Hepatic stellate cell (primary cell): ENCODE measurements at places on chromosomes 3 and 15.

GRCh38 chr15:34620142-34620541, 36.7 kb upstream of the GOLGA8B start:
- DNase-seq = no peak

DNA sequence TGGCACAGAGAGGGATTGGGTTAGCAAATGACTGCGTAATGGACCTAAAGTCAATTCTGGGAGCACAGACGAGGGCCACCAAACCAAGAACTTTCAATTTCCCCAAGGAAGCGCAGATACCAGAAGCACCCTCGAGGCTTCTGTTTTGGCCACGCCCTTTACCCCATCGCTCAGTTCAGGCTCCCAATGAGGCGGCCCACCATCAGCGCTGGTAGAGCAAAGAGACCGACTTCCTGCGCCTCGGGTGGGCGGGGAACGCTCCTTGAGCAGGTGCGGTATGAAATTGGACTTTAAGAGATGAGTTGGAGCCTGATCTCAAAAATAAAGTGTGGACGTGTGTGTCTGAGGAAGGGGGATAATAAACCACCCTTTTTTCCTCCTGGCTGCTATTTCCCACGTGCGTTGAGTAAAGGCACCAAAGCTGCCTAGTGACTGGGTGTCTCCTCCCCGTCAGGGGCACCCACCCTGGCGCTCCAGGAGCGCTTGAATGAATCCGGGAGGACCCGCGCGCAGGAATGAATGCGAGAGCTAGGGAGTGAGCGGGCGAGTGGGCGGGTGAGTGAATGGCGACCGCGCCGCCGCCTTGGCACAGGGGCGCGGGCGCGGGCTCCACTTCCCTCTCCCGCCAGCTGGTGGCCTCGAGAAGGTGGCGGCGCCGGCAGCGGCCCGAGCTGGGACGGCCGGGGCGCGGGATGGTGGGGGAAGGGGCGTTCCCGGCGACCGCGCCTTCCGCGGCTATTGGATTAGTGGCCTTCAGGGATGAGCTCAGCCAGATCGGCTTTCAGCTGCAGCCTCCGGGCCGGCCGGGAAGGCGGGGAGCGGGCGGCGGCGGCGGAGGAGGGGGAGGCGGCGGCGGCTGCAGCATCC, at the start of gene SPSB4:
Gene SPSB4, plus strand, starts transcription at position 772 of the 867 bp plus-strand sequence. CDS start 14,758 bp downstream, outside the sequence.
- DNase-seq = peak; percentile 44

DNA sequence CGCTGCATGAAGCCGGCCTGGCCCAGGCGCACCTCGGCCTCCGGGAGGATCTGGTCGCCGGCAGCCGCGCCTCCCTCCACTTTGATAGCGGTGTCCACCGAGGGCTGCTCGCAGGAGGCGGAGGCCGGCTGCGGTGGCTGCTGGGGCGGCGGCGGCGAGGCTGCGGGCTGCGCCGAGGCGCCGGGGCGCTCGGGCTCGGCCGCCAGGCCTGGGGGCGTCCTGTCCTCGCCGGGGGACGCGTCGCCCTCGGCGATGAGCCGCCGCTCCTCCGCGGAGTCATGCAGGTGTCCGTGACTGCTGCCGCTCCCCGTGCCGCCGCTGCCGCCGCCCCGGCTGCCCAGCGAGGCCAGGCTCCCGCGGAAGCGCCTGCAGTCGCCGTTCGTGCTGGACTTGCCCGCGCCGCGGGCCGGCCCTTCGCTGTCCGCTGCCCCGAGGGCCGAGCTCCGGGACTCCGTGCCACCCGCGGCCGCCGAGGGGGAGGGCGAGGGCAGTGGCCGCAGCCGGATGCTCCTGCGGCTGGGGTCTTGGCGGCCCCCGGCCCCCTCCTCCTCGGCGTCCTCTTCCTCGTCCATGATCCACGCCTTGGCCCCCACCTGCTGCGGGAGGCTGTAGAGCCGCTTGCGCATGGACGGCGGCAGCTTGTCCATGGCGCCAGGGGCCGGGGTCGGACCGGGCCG, 996 bp downstream of the HCN4 start:
- no peak for DNase-seq

- no peak for DNase-seq
Observed at GRCh38 chr3:159866201-159866746, 122.4 kb upstream of the IL12A start.

DNA sequence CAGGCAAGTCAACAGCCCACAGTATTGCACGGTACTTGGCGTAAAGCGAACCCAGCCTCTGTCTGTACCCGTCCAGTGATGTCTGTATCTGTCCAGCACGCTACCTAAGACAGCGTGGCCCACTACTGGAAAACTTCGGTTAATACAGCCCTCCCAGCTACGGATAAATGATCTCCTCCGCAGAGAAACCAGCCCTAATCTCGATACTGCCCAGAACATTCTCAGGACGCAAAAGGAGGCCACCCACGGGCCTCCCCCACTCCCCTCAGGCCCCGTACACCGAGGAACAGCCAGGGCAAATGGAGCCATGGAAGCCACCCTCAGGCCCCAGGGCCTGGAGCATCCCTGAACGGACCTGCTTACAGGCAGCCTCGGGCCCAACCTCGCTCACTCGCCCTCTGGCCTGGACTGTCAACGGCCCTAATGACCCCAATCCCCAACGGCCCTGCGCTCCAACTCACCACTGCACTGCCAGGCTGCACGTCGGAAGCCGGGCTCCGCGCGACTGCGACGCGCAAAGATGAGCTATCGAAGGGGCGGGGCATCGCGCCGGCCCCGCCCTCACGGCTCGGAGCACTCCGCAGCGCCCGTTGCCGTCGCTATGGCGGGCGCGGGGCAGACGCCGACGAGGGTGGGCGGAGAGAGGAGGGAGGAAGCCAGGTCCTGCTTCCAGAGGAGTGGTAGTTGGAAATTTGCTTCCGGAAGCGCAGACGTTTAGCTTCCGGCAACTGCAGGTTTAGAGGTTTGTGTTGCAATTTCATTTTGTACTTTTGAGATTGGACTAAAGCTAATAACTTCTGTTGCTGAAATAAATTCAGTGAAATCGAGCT, at the start of gene SKIC8:
Gene SKIC8, minus strand, starts transcription at position 509 of the 830 bp plus-strand sequence. CDS start 3,923 bp downstream, outside the sequence.
- peak; percentile 88 for DNase-seq

DNA sequence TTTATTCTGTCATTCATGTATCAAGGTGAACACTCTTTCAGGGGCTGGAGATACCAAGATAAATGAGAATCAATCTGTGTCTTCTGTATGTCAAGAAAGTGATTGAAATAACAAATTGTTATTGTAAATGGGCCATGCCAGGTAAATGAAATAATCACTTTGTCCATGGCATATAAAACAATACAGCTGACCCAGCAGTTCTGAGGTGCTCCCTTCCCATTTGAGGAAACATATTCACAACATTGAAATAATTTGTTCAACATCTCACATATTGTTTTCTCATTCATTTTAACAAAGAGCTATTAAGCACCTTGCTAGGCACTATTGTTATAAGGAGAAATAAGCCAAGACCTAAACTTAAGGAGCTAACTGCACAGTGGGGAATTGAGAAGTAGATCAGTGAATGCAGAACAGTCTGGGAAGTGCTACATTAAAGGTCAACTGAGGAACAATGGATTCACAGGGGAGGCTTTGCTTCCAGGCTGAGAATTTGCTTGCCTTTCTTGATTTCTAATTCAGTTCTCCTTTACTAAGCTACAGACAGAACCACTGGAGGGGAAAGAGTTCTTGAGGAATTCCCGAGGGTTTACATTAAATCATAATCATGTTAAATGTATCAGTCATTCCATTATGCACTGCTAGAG, 806.3 kb upstream of the ARPP21 start:
- DNase-seq = no peak

GRCh38 chr15:63466378-63467192, 37.8 kb upstream of the USP3 start:
- DNase-seq = peak; percentile 71

- no peak for DNase-seq
Observed at GRCh38 chr3:79367803-79368202, 400.0 kb downstream of the ROBO1 start.

DNA sequence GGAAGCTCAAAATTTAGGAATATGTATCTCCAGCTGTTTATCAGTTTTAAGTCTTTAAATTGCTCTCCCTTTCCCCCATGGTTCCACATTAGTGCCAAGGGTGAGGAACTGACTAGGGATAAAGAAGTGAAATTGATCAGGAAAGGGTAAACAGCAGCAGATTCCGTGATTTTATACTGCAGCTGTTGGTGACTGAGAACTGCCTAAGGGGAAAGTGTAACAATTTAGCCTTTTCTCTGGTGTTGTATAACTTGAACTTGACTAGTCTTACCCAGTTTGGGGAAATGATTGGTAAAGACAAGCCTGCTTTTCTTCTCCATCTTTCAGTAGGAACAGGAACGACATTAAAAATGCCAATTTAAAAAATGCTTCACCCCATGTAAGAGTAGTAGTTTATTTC, 5.0 kb downstream of the SPRED1 start:
- DNase-seq = no peak

DNA sequence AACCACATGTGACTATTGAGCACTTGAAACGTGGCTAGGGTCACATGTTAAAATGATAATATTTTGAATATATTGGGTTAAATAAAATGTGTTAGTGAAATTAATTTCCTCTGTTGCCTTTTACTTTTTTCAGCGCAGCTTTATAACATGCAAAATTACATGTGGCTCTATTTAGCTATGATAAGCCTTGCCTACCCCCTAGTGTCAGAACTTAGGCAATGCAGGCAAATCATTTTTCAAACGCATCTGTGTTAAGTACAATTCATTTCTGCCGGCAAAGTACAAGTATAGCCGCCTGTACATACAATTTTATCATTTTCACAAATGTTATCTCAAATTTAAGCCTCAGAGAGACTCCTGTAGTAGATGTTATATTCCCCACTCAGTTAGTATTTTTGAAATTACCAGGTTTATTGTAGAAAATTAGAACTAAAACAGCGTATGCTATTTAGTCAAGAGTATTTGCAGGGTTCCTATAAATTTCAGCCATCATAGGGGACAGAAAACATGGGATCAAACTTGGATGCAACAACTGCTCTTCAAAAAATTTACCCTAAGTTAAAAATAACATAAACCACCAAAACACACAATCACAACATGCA, 56.1 kb downstream of the TAFA4 start:
- peak; percentile 10 for DNase-seq

DNA sequence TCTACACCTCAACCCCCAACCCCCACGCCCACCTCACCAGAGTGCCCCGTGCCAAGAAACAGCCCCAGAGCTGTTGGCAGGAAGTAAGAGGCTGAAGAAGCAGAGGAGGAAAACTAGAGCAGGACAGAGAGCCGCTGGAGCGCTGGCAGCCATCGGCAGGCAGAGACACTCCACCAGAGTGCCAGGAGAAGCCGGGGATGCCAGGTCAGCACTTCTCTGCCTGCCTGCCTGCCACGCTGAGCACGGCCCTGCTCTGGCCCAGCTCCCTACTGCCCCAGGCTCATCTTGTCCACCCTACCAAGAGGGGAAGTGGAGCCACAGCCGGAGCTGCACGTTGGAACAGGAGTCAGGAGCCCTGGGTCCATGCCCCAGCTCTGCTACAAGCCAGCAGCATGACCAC, 29.7 kb downstream of the CACNA2D2 start:
- DNase-seq = no peak

GRCh38 chr3:51720292-51721061, 13.6 kb downstream of the GRM2 start:
- no peak for DNase-seq

DNA sequence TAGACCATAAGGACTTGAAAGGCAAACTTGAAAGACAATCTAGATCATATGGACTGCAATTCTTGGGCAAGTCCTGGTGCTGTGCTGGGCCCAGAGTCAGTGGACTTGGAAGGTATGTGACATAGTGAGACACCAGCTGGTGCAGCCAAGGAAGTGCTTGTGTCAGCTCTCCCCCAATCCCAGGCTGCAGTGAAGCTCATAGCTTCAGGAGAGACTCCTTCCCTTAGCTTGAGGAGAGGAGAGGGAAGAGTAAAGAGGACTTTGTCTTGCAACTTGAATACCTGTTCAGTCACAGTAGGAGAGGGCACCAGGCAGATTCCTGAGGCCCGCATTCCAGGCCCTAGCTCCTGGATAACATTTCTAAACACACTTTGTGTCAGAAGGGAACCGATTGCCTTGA, 127.4 kb upstream of the ZPLD1 start:
- DNase-seq = no peak

GRCh38 chr3:3340965-3341895, 161.7 kb upstream of the CRBN start:
- DNase-seq = no peak

GRCh38 chr15:49751191-49751590, 130.3 kb downstream of the DTWD1 start:
- no peak for DNase-seq

DNA sequence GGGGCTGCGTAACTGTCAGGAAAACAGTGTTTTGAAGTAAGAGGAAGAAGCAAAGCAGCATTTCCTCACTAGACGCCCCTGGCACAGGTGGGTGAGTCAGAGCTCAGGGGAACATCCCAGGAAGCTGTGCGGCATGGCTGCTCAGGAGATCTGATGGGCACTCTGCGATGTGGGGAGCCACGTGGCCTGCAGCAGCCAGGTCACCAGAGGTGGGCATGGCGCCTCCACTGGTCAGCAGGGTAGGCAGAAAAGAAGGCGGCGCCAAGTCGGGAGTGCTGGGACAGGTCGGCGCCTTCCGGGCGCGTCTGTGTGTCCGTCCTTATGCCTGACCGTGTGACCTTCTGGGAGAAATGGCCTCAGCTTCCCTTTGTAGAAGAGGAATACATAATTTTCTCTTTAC, 249.9 kb upstream of the ST8SIA2 start:
- DNase-seq = no peak

GRCh38 chr3:126259411-126260391, 79.3 kb upstream of the ALDH1L1 start:
- DNase-seq = peak; percentile 49

GRCh38 chr15:50594311-50594710, 47.8 kb upstream of the USP50 start:
- no peak for DNase-seq
